ENCODE measurements at places on chromosomes 12 and 14. TPM values are rescaled to one million over a fixed set of nuclear protein-coding genes. Genes with fewer than 3 reads are reported as not detected.

METAP2 gene
- total RNA-seq: 90.4 TPM

DNA sequence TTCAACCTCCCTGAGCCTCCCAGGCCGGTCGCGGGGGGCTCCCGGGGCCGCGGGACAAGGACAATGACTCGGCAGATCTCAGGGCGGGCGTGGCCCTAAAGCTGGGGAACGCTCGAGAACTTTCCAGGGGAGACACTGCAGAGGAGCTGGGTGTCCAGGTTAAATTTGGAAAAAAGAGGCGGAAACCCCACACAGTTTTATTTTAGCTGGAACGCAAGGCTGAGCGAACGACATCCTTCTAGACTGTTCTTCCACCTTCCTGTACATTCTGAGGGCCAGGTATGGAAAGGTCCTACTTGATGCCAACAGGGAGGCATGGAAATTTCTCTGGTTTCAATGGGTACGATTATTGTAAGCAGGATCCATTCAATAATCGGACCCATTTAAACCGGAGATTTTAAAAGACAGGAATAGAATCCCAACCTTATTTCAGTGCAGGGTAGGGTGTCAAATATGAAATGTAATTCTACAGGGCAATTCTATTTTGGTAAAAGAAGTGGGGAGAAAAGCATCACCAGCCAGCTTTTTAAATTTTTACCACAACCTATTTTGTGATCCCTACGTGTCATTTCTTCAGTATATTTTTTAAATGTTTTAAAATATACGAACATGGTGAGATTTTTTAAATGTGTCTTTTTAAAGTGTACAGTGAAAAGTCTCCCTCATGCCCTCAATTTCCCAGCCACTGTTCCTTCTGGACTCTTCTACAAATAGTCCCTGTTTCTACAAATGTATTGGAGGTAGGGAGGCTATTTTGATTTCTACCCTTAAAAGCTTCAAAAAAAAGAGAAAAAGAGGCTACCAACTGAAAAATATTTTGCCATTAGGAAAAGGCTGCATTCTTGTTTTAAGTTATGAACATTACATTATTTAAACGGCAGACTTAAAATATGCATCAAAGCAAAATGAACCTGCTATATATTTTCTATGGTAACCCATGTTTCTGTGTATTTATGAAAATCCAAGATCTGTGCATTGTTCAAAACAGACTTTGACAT is 1.1 kb upstream of the UBC start:
- H3K4me1 ChIP-seq: peaks cover 18% of the 10 kb centered on the region
- peak overlapping the region; percentile 100 for H3K27ac ChIP-seq
- H3K36me3 ChIP-seq: peaks cover 11% of the 10 kb centered on the region
- H3K27me3 ChIP-seq: no peaks in the 10 kb centered on the region

DNA sequence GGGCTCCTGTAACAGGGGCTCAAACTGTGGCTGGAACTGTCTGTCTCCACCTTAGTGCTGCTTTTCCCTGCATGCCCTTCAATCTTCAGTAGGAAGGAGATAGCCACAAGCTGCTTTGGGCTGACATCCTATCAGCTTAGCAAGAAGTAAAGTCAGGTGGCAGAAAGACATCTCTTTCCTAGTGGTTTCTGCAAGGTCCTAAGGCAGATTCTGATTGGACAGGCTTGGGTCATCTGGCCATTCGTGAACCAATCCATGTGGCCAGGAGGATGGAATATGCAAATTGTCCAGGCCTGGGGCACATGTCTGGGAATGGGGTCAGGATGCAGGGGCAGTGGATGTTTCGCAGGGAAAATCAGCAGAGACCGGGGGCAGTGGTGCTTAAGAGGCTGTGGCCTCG is 5.2 kb downstream of the RITA1 start:
- H3K4me1 ChIP-seq: peaks cover 21% of the 10 kb centered on the region
- peak; percentile 42 for DNase-seq
- no peak overlapping the region for H3K4me3 ChIP-seq
- H3K27ac ChIP-seq: no peak overlapping the region

GRCh38 chr12:107459641-107460040 is 226.0 kb upstream of the PWP1 start:
- H3K4me1 ChIP-seq: peaks cover 3% of the 10 kb centered on the region
- H3K27me3 ChIP-seq: no peaks in the 10 kb centered on the region
- H3K27ac ChIP-seq: no peak overlapping the region

DNA sequence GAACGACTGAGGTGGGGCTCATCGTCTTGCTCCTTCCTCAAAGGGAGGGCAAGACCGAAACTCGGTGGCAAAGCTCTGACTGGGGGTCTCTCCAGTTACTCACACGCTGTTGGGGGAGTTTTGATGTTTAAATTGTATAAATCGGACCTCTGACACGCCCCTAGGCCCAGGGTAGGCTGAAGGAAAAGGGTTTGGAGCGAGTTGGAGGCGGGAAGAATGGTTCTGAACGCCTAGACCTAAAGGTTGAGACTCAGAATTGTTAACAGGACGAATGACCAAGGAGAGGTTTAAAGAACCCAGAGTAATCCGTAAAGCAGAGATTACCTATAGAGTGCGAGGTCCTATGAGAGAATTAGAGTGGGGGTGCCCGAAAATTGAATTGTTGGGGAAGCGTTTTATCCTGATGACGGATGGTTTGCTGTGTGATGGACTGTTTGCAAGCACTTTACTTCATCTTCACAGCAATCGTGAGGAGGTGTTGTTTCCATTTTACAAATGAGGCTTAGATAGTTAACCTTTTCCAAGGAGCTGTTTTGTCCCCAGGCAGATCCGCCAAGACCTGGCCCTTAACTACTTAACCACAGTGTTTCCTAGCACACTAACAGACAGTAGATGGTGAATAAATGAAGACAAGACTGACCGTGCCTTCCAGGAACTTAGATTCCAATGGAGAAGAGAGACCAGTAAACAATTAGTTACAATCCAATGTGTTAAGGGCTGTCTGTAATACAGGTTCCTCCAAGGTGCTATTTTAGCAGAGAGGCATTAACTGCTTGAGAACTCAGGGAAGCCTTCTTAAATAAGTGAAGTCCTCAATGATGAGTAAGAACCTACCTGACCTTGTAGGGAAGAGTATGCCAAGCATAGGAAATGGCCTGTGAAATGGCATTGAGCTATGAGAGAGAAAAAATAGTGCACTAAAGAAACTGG is 929 bp upstream of the UBE2N start:
- peak overlapping the region; percentile 72 for H3K4me3 ChIP-seq
- peak overlapping the region; percentile 91 for H3K27ac ChIP-seq
- H3K27me3 ChIP-seq: no peaks in the 10 kb centered on the region
- peaks cover 3% of the 10 kb centered on the region for H3K4me1 ChIP-seq

DNA sequence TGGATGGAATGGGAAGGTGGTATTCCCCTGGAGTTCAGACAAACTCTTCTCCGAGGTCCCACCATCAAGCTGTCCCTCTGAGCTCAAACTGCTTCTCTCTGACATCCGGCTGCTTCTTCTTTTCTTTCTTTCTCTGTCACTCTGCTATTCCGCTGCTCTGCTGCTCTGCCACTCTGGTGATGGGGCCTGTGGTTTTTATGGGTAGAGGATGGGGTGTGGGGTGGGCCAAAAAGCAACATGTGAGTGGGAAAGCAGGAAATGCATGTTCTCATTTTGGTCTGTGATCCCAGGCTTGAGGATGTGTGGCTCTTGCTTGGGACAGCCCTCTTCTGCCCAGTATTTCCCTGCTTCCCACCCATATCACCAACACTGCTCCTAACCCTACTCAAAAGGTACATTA is 30.6 kb downstream of the CLECL1 start:
- no peak overlapping the region for H3K27ac ChIP-seq
- no peaks in the 10 kb centered on the region for H3K27me3 ChIP-seq
- DNase-seq: no peak
- H3K4me1 ChIP-seq: peaks cover 2% of the 10 kb centered on the region
- no peak overlapping the region for H3K4me3 ChIP-seq
- no peaks in the 10 kb centered on the region for H3K36me3 ChIP-seq

GRCh38 chr12:118866346-118866745 is 115.0 kb upstream of the SRRM4 start:
- DNase-seq: no peak
- H3K36me3 ChIP-seq: no peaks in the 10 kb centered on the region
- no peaks in the 10 kb centered on the region for H3K4me1 ChIP-seq

CATSPERB gene
- not detected for total RNA-seq

DNA sequence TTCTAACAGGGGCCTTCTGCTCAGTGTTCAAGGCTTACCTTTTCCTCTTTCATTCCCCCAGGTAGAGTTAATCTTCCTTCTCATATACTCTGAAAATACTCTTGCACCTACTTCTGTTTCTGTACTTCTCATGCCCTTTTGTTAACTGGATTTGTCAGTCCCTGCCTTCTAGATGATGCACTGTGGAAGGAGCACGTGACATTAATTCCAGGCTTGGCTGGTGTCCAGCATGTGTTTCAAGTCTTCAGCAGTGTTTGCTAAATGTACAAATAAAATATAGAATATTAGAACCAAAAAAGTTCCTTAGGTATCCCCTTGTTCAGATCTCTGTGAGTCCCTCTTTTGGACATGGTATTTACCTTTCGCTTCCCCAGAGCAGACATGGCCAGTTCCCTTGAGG is 27.9 kb upstream of the EVL start:
- H3K27ac ChIP-seq: no peak overlapping the region
- peak; percentile 30 for DNase-seq
- no peak overlapping the region for H3K4me3 ChIP-seq
- H3K4me1 ChIP-seq: peaks cover 6% of the 10 kb centered on the region

DNA sequence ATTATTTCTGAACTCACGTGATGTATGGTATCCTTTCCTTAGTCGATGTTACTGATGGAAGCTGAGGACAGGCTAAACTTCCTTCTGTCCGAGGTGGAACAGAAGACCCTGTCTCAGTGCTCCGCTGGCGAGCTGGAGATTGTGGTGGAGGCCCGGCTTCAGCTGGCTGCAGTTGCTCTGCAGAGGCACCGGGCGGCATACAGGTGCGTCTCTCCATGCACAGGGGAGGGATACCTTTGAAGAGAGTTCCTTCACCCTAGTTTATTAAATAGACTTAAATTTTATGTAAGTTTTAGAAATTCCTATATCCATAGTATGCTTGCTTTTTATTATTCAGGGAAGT is 186.7 kb upstream of the NEDD1 start:
- no peaks in the 10 kb centered on the region for H3K27me3 ChIP-seq
- no peaks in the 10 kb centered on the region for H3K36me3 ChIP-seq
- H3K4me3 ChIP-seq: peak overlapping the region; percentile 56
- no peak for DNase-seq

DNA sequence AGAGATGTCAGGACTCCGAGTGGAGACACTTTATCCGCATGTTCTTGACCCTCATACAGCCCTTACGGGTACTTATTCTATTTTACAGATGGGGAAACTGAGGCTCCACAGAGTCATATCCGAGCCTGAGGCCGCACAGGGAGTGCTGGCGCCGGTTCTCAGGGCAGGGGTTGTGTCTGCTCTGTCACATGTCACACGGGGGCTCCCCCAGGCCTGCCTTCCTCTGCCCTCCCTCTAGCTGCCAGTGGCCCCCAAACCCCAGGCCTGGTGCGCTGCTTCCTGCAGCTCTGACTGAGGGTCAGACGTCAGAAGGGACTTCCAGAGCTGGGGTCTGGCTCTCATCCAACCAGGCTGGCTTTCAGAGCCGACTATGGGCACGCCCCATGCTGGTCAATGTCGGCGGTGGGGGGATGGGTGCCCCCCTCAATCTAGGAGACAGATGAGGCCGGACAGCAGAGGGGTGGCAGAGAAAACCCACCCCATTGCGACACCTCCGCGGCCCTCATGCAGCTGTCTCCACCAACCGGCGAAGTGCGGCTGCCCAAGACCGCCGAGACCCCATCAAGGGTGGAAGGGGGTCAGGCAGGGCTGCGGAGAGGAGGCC is 811 bp upstream of the INF2 start:
- H3K27ac ChIP-seq: peak overlapping the region; percentile 54
- H3K27me3 ChIP-seq: no peaks in the 10 kb centered on the region
- H3K4me3 ChIP-seq: no peak overlapping the region
- peaks cover 13% of the 10 kb centered on the region for H3K36me3 ChIP-seq
- peaks cover 33% of the 10 kb centered on the region for H3K4me1 ChIP-seq
- DNase-seq: peak; percentile 35

DNA sequence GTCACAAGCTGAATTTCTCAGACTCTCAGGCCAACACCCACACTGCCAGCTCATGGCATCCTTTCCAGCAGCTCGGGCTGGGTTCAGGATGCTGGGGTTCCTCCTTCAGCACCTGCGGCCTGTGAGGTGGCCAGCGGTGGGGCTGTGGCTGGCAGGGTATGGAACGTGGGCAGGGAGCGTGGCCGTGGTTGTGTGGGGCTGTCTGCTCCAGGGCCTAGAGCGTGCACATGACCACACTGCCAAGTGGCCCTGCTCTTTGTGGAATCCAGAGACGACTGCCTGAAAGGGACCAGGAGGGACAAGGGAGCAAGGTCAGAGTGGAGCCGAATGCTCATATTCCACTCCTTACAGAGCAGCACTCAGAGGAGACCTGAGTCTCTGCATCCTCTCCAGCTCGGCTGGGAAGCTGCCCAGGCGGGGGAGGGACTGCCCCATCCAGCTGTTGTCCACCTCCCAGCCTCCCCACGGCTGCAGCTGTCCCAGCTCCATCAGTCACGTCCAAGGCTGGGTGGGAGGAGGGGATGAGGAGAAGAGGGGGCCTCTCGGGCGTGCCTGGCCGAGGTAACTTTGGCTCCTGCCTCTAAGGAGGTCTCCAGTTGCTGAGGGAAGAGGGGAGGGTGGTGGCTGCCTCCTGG is 71.3 kb downstream of the TSPAN9 start:
- H3K4me3 ChIP-seq: no peak overlapping the region
- peaks cover 8% of the 10 kb centered on the region for H3K4me1 ChIP-seq
- DNase-seq: no peak
- H3K27ac ChIP-seq: no peak overlapping the region
- H3K36me3 ChIP-seq: no peaks in the 10 kb centered on the region
- no peaks in the 10 kb centered on the region for H3K27me3 ChIP-seq

GRCh38 chr12:106973545-106973944 is 13.4 kb downstream of the MTERF2 start:
- no peaks in the 10 kb centered on the region for H3K27me3 ChIP-seq
- H3K4me3 ChIP-seq: no peak overlapping the region
- no peak overlapping the region for H3K27ac ChIP-seq
- peaks cover 6% of the 10 kb centered on the region for H3K36me3 ChIP-seq

DNA sequence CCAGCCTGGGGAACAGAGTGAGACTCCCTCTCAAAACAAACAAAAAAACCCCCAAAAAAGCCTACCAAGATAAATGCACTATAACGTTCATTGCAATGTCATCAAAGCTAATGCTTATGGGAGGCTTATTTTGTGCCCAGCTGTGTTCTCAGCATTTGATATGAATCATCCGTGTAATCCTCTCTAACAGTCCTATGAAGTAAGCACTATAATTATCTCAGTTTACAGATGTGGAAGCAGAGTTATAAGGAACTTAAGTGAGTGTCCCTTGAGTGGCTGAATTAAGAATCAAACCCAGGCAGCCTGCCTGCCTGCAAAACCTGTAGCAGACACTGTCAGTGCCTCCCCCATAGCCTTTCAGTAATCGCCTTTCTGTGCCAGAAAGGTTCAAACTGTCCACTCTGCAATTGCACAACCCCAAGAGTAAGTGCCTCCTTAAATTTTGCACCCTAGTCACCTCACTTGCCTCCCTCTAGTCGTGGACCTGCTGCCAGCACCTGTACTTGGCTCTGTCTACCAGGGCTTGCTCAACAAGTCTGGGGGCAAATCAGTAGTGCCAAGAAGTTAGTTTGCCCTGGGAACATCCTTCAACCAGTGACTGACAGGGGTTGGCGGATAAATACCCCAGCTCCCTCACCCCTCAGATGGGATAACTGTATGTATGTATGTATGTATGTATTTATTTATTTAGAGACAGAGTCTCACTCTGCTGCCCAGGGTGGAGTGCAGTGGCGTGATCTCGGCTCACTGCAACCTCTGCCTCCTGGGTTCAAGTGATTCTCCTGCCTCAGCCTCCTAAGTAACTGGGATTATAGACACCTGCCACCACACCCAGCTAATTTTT is 23.8 kb upstream of the PPP1CC start:
- no peak overlapping the region for H3K4me3 ChIP-seq
- no peaks in the 10 kb centered on the region for H3K4me1 ChIP-seq
- no peak overlapping the region for H3K27ac ChIP-seq
- no peaks in the 10 kb centered on the region for H3K36me3 ChIP-seq

Measured in fibroblast of lung (primary cell).